ENCODE measurements at places on chromosomes 4 and X. TPM values are rescaled to one million over a fixed set of nuclear protein-coding genes. Genes with fewer than 3 reads are reported as not detected.

DNA sequence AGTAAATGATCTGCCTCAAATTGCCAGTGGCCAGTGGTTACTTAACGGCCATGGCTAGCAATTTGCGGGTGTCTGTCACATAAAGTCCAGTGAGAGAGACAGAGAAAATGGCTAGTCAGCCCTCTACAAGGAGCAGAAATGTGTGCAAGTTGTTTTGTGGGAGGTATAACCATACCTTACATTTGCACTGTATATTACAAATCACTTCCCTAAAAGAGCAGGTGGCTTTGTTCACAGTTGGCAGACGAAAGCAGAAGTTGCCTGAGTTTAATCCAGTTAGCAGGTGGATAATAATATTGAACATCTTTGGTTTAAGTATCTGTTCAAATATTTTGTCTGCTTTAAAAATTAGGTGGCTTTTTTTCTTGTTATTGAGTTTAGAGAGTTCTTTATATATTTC lies 15.6 kb downstream of the SRPX start:
- no peak for DNase-seq

GRCh38 chr4:15551740-15552446 lies 82.2 kb downstream of the CC2D2A start:
- DNase-seq = no peak

- no peak for DNase-seq
Observed at GRCh38 chr4:147786031-147786430, 54.1 kb downstream of the ARHGAP10 start.

The TMSB15C gene
- 9.4 TPM for total RNA-seq

GRCh38 chr4:168615294-168616065 lies 118.6 kb downstream of the PALLD start:
- no peak for DNase-seq

The OTOP1 gene
- total RNA-seq = not detected

All from sigmoid colon (tissue), 7 donors.